ENCODE measurements at places on chromosomes 16 and 17. TPM values are rescaled to one million over a fixed set of nuclear protein-coding genes. Genes with fewer than 3 reads are reported as not detected.
A peak's percentile ranks its signal among the peaks of the same experiment; 100 is the strongest.

- DNase-seq = no peak
Measured at GRCh38 chr17:57721967-57722703, 23.0 kb downstream of the CCDC182 start.

- no peak for DNase-seq
Measured at GRCh38 chr17:51046046-51046445, 74.6 kb downstream of the SPAG9 start.

GRCh38 chr17:5413682-5414081 lies 5.8 kb downstream of the NUP88 start:
- no peak for DNase-seq

DNA sequence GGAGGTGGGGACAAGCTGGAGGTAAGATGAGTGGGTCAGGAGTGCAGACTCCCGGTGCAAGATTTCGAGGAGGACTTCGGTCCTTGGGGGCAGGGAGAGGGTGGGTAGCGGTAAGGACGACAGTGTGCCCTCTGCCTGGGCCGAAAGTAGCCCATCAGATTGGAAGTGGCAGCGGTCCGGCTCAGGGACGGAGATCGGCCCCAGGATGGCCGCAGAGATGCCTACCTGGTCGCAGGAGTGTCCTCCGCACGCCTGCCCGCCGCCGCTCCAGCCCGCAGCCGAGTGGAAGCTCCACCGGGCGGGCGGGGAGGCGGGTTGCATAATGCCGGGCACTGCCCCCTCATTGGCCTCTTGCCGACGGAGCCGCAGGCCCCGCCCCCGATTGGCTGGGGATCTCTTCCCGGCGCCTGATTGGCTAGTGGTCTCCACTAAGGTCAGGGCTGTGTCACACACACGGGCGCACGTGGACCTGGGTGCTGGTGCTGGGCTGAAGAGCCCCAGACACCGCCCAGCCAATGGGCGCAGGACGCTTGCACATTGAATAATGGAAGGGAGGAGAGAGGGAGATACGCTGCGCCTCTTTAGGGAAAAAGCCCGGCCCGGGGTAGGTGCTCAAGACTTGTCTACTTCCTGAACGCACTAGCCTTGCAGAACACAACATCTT lies at the start of gene PER1:
Gene PER1 (minus strand): TSS at position 293 of the 664 bp plus-strand sequence. CDS start 1,698 bp downstream, outside the sequence.
- peak; percentile 86 for DNase-seq

DNA sequence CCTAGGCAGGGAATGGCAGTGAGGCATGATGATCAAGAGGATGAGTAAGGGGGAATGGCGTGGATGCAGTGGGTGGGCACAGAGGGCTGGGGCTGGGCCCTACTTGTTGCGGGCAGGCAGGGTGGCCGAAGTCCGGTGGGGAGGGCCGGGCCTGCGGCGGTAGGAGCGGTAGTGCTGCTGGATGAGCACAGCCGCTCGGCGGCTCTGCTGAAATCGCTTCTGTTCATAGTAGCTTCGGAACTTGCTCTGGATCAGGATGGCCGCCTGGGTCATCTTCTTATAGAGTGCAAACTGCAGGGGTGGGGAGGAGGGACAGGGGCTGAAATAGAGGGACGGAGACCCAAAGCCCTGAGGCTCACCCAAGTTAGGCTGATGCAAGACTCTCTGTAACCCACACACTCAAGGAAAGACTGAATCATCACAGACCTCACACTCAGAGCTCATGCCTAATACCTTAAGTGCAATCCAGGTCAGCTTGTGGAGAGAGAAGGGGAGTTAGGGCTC lies 1.5 kb upstream of the SPAG7 start:
- peak; percentile 25 for DNase-seq

DNA sequence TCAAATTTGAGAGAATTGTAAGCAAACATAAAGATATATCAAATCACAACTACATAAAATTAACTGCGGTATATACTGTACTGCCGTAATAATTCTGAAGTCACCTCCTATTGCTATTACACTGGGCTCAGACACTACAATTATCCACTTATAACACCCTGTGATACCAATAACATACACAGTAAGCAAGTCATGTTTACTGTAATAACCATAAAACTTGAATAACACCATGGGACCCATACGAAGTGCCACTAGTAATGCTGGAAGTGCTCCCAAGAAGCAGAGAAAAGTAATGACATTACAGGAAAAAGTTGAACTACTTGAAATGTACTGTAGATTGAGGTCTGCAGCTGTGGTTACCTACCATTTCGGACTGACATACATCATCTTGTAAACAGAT lies 24.0 kb downstream of the CMC2 start:
- no peak for DNase-seq

DNA sequence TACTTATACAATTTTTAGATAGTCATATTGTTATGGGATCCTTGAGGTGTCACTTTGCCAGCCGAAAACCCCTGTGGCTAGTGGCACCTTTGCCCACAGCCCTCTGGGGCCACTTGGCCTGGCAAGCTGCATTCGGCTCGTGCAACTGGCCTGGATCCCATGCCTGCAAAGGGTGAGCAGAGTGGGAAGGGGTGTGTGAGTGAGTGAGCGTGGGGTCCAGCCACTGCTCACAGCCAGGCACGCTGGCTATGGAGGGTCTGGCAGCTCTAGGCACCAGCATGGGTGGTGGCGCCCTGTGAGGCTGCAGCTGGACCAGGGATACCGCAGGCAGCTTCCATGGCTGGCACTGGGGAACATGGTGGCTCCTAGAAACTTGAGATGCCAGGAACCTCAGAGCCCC lies 49.0 kb downstream of the ESRP2 start:
- no peak for DNase-seq

DNAH2 gene
- total RNA-seq = not detected

HEATR9 gene
- total RNA-seq = not detected

PARD6A gene
- total RNA-seq = 12.0 TPM

DNA sequence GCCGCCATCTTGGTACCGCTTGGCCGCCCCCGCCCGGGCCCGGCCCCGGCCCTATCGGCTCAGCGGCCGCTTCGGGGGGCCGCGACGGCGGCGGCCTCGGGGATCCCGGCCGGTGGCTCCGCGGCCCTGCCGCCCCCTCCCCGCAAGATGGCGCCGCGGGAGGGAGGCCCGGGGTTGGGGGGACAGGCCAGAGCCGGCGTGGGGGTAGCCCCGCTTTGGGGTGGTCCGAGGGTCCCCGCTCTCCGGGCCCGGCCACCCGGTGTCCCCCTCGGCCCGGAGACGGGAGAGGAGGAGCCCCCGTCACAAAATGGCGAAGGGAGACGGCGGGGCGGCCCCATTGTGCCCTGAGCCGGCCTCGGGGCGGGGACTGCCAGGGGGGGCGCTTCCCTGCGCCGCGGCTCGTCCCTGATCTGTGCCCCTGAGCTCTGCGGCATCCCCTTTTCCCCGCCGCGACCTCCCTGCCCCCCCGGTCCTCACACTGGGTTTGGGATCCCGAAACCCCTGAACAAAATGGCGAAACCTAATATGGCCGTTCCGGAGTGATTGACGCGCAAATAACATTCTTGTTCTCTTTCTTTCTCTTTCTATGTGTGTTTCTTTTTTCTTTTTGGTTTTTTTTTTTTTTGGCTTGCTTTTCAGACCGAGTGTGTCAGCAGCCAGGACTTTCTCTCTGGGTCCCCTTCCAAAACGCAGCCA lies 986 bp downstream of the HAPSTR1 start:
- DNase-seq = peak; percentile 39

DNA sequence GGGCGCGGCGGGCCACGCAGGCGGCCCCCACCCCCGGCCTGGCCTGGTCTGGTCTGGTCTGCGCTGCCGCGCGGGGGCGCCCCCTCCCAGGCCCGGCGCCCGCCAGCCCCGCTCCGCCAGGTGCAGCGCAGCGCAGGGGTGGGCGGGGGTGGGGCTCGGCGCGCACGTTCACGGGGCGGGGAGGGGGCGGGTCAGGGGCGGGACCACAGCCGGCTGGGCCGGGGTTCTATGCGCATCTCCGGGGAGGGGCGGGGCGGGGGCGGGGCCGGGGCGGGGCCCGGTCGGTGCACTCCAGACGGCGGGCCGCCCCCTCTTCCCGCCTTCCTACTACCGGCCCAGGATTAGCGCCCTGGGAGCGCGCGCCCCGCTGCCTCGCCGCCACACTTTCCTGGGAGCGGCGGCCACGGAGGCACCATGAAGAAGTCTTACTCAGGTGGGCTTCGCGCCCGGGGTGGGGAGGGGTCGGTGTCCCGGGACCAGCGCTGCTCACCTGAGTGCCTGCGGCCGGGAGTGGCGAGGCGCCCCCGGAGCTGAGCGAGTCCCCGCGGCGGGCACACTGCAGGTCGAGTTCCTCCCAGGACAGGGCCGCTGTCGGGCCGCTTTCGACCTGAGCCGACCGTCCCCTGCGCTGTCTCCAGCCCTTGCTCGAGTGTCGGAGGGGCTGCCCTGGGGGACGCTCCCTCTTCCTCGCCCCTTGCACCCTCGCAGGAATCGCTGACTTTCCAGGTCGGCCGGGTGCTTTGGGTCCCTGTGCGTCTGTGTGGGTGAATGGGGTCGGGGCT lies 140.5 kb downstream of the SEC14L1 start:
- peak; percentile 54 for DNase-seq

DNA sequence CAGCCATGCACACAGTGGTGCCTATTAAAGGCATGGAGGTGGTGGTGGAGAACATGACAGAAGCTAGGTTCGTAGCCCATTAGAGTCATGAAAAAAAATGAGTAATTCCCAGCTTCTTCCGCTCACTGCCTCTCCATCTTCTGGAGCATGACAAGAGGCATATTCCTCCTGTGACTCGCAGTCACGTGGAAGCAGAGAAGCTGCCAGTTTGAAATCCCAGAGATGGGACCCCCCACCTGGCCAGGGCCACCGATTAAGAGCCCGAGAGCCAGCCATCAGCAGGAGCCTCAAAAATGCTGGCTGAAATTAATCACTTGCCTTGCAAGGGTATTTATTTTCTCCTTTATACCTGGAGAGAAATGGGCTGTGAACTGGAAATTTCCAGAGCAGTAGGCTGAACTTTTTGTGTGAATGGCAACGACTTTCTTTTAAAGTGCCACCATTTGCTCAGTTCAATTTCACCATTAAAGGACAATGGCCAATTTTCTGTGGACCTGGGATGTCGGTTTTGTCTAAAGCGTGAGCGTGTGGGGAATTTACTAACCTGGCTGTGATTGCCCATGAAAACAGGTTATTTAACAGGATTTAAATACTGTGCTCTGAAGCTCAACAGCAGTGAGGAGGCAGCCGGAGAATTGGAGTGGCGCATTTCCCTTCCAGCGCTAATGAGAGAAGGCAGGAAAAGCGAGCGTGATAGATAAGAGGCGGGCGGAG lies 189.7 kb upstream of the SDK2 start:
- no peak for DNase-seq

KCNJ12 gene
- not detected for total RNA-seq

SOCS1 gene
- total RNA-seq = 148 TPM

BRICD5 gene
- total RNA-seq = 6.8 TPM

DNA sequence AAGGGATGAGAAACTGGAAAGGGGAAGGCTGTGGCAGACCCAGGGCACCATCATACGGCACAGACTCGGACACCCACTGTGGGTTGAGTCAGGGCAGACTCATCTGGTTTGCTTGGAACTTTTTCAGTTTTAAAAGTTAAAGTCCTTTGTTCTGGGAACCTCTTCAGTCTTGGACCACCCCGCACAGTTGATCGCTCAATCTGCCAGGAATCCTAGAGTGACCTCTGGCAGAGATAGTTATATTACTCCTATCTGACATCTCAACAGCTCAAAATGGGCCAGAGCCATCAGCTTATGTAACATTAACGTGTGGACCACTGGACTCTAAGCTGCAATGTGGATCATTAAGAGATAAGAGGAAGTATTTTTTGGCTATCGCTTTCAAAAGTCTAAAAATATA lies 164.3 kb downstream of the ABCA8 start:
- DNase-seq = no peak

GRCh38 chr16:56669840-56670619 lies 416 bp downstream of the MT1H start:
- no peak for DNase-seq

DNA sequence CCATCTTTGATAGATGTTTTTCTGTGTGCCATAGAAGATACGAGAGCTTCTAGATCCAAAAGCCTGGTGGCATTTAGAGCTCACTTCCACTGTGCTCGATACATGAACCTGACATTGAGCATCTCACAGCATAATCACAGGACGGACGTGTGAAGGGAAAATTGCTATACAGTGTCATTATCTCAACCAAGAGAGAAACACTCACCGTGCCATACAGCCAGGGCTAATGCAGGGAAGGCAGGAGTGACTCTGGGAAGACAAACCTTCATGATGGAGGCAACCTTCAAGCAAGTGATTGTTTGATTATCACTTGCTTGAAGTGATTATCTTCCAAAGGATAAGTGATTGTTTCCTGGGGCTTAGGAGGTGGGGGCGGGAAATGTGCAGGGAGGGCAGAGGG lies 218.2 kb upstream of the HSBP1 start:
- no peak for DNase-seq

DNA sequence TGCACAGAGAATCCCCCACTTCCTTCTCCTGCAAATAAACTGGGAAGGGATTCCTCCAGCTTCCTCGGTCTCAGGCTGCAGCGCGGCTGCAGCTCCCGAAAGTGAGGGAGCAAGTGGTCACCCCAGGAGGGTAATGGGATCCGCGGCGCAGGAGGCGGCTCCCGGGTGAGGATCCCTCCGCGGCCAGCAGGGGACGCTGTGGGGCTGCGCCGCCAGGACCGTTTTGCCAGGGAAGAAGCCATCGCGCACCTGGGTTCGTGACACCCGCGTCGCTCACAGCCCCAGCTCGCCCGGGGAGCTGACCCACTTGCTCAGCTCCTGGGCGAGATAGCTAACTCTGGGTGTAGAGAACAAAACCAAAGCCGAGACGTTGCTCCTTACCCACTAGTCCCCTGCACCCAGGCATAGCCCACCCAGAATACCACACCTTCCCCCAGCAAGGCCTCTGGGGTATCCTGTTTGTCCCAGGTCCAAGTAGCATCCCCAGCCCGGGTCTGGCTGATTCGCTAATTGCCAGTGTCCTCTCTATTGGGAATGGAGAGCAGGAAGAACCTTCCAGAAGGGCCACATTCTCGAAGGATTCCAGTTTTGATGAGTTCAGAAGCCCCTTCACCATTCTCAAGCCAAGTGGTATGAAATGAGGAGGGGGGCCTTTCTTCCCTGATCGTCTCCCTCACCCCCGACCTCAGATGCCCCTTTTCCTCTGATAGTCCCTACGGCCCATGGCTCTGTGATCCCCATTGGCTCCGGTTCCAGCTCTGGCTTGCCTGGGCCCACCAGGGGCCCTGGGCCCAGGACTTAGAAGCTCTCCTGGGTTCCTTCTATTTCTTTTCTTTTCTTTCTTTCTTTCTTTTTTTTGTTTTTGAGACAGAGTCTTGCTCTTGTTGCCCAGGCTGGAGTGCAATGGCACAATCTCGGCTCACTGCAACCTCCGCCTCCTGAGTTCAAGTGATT lies 14.1 kb downstream of the CYGB start:
- peak; percentile 78 for DNase-seq

- no peak for DNase-seq
Measured at GRCh38 chr16:87471278-87472141, 21.3 kb downstream of the ZCCHC14 start.

DNA sequence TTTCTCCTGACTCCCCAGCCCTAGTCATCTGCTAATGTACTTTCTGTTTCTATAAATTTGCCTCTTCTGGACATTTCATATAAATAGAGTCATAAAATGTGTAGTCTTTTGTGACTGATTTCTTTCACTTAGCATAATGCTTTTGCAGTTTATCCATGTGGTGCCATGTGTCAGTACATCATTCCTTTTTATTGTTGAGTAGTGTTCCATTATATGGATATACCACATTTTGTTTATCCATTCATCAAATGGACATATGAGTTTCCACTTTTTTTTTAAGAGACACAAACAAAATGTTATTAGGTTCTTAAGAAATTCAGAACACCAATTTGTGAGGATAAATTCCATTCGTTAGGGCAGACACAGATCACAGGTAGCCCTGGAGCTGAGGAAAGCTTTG lies 11.0 kb downstream of the DBF4B start:
- no peak for DNase-seq

- no peak for DNase-seq
Measured at GRCh38 chr17:68656666-68657065, 55.5 kb upstream of the FAM20A start.

- DNase-seq = no peak
Measured at GRCh38 chr17:44416558-44417289, 27.3 kb upstream of the ITGA2B start.

ACSM2A gene
- total RNA-seq = not detected
